ENCODE measurements at places on chromosomes 7 and 10.

DNA sequence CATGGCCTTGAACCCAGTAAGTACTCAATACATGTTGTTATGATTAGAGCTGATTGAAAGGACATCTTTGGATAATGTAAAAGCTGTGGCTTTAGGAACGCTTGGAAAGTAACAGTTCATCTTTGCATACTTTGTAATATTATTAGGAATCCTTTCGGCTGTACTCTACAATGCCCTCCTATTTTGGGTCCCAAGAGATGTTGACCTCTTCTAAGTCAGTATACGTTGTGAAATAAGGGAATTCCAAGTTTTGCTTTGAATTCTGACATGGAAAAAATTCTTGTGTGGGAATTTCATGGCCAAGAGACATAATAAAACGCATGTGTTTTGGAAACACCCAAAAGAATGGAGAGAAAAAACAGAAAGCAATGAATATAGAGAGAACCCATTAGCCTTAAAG lies 7.7 kb downstream of the AGR3 start:
- DNase-seq: no peak

- peak; percentile 69 for DNase-seq
Observed at GRCh38 chr7:45088821-45089340, at the start of gene NACAD. TSS of gene NACAD (minus strand) at chr7:45088969. CDS start at chr7:45088894, 75 bp downstream.

GRCh38 chr10:80133206-80133605 lies 676 bp downstream of the PLAC9 start:
- peak; percentile 79 for DNase-seq

DNA sequence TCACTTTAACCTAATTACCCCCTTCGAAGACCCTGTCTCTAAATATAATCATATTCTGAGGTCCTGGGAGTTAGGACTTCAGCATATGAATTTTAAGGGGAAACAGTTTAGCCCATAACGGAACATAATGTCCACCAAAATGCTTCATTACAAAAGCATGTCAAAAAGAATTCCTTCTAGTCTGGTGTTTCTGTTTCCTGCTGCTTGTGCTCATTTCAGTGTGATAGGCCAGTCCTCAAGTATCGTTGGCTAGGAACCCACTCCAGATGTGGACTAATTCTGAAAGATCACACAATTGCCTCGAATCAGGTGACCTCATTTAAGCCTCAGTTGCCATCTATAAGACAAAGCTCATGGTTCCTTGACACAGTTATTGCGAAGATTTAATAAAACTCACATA lies 29.6 kb downstream of the INPP5F start:
- no peak for DNase-seq

DNA sequence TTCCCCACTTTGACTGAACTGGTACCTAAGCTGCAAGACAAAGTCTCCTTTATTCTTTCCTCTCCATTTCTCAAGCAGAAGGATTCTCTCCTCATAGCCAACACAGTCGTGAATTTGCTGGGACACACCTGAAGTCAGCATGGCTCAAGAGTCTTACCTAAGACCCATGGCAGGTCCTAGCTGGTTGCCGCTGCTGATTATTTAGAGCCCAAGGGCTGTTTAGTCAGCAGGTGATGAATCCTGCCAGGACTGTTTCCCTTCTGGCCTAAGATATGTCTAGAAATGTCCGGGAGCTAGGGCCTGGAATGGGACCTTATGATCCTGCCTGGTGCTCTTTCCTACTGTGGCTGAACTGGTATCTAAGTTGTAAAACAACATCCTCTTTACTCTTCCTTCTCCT lies 82.8 kb downstream of the AHCYL2 start:
- DNase-seq: no peak

DNA sequence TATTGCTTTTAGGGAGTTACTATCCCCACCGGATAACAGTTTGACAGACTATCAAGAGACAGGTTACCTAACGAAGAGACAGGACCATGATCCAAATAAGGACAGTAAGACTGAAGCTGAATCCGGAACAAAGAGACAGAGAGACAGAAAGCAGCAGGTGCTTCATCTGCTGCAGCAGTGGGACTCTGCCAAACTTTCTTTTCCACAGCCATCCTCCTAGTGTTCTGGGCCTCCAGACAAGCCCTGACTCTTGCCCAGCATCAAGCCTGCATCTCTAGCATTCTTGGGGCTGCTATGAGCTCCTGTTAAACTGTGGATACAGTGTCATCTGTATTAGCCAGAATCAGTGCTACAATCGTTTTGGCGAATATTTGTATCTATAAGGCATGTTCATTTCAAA lies 761.7 kb downstream of the GRID1 start:
- no peak for DNase-seq

DNA sequence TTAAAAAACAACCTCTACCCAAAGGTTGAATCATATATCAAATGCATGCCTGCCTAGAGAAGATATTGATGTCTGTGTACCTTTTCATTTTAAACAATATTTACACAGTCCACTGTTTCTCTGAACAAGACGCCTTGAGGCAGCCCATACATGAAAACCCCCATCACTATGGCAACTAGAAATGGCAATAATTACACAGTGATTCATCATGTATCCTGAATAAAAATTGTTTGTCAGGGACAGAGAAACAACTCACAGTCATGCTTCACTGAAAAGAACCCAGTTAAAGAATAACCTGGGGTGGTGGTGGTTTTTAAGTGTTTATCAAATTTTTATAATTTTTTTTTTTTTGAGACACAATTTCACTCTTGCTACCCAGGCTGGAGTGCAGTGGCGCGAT lies 19.7 kb downstream of the DNAJC12 start:
- DNase-seq: no peak

DNA sequence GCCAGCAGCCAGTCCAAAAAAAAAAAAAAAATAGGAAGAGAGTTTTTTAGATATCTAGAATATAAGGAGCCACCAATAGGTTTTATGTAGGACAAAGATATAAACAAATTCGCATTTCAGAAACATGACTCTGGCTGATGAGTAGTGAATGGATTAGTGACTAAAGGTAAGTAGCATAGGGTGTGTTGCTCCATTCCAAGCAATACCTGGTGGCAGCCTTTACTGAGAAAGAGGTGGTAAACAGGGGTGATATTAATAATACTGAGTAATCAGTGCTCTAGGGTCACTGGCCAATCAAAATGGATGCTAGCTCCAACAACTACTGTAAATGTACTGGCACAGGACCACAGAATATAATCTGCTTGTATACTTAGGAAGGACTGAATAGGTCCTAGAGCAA lies 45.5 kb upstream of the RAB11FIP2 start:
- no peak for DNase-seq

DNA sequence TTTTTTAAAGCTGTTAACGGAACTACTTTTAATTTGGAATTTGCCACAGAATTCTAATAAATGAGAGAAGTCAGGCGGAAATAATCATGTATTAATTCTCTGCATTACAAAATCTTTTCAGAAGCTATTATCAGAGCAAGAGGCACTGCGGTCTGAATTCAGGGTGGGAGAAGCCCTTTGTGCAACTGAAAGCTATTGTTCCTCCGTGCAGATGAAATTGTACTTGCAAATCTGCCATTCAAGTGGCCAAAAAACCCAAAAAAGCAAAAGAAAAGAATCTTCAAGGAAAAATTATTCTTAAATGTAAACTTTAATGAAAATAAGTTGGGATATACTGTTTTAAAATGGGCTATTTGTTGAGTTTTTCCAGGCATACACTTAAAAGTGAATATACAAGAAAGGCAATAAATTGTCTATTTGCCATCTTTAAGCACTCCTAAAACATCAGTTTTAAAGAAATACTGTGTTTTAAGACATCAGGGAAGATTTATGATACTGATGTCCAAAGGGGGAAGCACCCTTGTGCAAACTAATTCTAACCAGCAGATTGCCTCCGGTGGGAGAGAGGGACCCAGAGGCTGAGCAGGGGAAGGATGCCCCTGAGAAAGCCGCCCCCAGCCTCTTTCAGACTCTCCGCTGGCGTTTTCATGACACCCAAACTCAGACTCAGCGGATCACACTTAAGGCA lies 351.2 kb downstream of the DNAJB6 start:
- no peak for DNase-seq

DNA sequence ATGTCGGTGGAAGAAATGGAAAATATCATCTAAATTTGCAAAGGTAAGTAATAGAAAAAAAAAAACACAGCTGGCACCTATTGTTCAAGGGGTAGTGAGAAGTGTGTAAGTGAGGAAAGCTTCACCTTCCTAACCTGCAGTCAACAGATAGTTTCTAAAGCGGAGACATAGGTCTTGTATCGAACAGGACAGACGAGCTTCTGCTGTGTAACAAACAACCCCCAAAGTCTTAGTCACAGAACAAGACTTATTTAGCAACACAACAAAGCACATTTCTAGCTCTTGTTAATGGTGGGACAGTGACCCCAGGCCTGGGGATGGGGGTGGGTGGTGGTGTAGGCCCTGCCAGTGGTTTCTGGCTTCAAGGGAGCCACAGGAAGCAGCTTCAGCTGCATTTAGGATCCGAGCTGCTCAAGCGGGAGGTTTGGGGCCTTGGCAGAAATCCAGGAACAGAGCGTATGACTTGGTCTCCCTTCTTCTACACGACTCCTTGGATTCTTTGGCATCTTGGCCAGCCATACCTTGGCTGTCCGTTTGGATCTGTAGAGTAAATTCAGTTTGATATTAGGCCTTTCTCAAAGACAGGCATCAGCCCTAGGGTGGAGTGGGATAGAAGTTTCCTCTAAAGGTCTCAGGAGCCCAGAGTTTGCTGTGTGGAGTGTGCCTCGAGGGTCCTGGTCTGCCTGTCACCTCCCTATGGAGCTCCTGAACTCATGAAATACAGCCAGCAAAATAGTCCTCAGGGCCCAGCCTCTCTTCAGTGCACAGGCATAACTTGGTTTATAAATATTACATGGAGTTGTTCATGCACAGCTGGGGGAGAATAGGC lies 56.9 kb upstream of the SHH start:
- DNase-seq: no peak

DNA sequence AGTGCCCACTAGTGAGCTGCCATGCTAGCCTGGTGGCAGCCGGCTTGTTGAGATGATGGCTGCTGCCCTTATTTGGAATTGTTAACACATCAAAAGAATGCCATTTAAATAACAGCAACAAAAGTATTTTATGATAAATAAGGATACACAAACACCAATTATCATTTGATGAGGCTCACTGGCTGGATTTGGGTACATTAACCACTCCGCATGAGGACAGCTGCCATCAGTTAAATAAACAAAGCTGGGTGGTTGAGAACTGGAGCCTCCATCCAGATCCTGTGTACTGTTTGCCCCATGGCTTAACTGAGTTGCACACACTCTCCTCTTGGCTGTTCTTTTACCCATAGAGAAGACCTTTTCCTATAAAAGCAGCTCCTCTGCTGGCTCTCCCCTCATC lies 103.8 kb downstream of the RGS10 start:
- peak; percentile 16 for DNase-seq

- DNase-seq: no peak
Observed at GRCh38 chr10:14476006-14476405, 145.3 kb upstream of the FRMD4A start.

- DNase-seq: no peak
Observed at GRCh38 chr7:29202651-29203069, 8.1 kb downstream of the CHN2 start.

- DNase-seq: peak; percentile 45
Observed at GRCh38 chr10:28839600-28840007, 162.3 kb downstream of the BAMBI start.

DNA sequence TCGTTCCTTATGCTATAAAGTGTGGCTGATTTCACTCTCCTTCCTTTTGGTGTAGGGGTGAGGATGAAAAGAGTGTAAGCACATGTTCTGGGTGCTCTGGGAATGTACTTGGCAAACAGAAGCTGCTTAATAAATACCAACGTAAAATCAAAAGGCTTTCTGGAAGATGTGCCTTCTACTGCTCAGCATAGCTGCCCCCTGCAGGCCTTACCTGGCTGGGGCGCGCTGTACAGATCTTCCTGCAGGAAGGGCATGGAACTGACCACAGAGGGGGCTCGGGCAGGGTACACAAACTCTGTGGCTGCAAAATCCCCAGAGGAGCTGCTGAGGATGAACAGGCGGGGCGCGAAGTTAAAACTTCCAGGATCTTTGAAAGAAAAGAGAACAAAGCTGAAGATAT lies 169.4 kb downstream of the SVIL start:
- no peak for DNase-seq

GRCh38 chr7:33076737-33077136 lies 14.2 kb upstream of the NT5C3A start:
- DNase-seq: no peak

DNA sequence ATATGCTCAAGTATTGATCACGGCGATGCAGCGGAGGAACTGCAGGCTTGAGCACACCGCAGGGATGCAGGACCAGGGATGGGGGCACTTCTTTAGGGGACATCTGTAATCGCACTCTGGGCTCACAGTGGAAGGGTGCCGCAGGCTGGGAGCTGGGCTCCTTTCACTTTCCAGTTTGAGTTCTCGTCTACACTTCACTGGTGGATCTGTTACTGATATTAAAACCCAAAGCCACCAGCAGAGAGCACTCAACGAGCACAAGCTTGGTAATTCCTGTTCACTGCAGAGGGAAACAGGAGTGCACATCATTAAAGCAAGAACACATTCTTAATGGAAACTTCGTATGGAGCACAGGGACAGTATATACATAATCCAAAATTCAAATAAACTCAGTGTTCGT lies 91.3 kb downstream of the PARD3 start:
- no peak for DNase-seq

DNA sequence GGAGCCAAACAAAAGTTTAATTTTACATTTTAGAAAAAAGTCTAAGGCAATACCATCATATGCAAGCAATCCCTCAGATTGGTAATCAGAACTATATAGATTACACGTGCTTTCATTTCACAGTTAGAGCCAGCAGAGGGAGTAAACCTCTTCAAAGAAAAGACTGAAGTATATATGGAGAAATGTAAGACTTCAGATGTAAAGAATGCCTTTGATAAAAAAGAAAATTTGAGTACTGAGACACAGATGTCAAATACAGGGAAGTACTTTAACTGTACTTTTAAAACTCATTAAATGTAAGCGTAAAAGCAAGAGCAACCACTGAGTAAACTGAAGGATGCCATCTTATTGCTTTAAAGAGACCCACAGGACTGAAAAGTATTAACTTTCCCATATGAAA lies 101.4 kb upstream of the FAM133B start:
- DNase-seq: no peak

DNA sequence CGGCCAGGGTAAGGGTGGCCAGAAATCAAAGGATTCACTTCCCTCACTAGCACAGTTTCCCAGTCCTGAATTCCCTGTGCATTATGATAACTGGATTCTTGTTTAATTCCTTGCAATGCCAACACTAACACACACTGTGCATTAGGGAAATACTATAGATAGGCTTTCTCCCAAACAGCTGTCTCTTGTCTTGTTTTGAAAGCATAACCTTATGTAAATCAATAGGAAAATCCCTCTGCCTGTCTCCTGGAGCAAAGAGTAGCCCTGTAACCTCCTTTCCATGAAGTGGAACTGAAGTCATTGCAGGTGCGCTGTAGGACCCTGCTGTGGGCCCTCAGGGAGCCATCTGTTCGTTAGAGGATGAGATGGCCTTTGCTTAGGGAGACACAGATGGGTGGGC lies 82.8 kb upstream of the FAM171A1 start:
- no peak for DNase-seq

DNA sequence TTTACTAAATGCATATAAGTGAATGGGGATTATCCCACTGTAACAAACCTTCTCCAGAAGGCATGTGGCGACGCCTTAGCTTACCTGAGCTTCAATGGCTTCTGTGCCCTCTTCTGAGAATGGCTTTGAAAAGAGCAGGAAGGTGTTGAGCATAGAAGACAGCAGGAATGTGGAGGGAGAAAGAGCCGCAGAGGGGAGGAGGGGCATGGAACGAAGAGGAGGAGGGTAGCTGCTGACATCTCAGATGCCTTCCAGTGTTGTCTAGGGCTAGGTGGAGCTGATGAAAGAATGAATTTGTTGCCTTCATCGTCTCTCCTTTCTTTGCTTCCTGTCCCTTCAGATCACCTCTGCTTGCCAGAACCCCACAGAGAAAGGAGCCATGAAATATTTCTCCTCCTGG lies 86.2 kb downstream of the ITIH5 start:
- DNase-seq: no peak
